ENCODE measurements at places on chromosomes 3 and 15.

DNA sequence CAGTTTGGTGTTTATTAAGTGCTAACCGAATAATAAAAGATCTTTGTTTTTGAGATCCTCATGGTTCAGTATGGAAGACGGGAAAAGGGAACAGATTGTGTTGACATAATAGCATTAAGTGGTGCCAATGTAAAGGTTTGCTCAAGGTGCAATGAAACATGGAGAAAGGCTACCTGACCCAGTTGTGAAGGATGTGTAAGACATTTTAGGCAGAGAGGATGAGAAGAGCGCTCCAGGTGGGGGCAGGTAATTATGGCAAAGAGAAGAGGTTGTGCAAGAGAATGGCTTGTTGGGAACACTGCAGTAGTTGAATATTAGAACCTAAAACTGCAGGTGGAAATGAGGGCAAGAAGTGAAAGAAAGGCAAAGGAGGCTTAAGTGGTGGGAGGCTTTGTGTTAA, 140.8 kb downstream of the DIPK2A start:
- no peak for DNase-seq

DNA sequence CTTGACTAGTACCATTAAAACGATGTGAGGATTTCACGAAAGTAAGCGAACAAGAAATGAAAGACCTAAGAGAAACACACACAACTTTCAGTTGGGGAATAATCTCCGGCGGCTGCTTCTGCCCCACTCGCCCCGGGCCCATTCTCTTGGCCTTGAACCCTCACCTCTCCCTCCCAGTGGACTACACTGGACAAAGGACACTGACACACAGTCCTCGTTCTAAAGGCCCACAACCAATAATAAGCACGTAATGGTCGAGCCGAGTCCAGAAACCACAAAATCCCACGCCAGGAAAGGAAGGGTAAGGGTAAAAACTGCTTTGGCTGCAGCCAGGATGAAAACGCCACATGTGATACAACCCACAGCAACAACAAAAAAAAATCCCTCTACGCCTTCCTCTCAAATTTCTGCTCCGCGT, 469 bp downstream of the ZNF770 start:
- DNase-seq, result no peak

GRCh38 chr3:101379658-101380376, 59.4 kb upstream of the IMPG2 start:
- DNase-seq, result no peak

DNA sequence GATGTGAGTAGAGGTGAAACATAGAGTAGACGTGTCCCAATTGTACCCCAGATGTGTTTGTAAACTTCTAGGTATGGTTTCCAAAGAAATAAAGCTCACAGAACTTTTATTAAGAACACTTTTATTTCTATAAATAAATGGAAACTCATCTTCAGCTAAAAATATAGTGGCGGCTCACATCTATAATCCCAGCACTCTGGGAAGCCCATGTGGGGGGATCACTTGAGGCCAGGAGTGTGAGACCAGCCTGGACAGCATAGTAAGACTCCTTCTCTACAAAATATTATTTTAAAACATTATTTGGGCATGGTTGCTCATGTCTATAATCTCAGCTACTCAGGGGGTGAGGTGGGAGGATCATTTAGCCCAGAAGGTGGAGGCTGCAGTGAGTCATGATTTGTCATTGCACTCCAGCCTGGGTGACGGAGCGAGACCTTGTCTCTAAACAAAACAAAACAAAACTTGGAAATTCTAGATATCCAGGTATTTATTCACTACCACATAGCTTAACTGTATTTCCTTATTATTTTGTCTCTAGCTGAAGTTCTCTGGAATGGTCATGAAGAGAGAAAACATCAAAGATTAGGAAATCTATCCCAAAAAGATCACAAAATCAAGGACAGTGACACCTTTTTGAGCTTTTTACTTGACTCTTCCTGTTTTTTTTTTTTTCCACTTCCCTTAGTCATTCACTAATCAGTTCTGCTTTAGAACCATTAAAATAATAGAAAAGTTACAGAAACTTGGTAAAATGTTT, 258.1 kb downstream of the TIGIT start:
- no peak for DNase-seq

GRCh38 chr15:69592954-69593353, 140.3 kb downstream of the RPLP1 start:
- DNase-seq, result no peak

GRCh38 chr15:27059610-27060202, 88.7 kb downstream of the GABRG3 start:
- peak; percentile 39 for DNase-seq

- no peak for DNase-seq
These were observed 110.8 kb downstream of the TBC1D2B start for GRCh38 chr15:77966540-77967234.

GRCh38 chr3:12287727-12288181, 1.1 kb upstream of the PPARG start:
- peak; percentile 9 for DNase-seq

GRCh38 chr15:23877502-23878412, 190.7 kb upstream of the NDN start:
- DNase-seq, result peak; percentile 29

- no peak for DNase-seq
These were observed 422.1 kb upstream of the TGFBR2 start for GRCh38 chr3:30184091-30184810.

- DNase-seq, result no peak
These were observed 237.2 kb downstream of the MBNL1 start for GRCh38 chr3:152505926-152506325.

GRCh38 chr15:85570336-85570735, 189.9 kb downstream of the AKAP13 start:
- no peak for DNase-seq

DNA sequence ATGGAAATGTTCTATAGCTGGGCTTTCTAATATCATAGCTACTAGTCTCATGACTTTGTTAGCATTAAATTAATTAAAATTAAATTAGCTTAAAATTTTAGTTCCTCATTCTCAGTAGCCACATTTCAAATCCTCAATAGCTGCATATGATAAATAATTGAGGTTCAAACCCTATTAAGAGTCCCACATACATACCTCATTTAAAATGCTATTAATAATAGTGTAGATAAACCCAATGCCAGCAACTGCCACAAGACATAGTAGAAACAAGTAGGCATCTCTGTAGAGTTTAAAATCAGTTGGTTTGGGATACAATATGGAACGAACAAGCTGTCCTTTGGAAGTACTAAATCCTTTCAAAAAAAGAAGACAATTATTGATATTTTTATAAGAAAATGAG, 39.1 kb downstream of the ATP13A3 start:
- DNase-seq, result no peak

DNA sequence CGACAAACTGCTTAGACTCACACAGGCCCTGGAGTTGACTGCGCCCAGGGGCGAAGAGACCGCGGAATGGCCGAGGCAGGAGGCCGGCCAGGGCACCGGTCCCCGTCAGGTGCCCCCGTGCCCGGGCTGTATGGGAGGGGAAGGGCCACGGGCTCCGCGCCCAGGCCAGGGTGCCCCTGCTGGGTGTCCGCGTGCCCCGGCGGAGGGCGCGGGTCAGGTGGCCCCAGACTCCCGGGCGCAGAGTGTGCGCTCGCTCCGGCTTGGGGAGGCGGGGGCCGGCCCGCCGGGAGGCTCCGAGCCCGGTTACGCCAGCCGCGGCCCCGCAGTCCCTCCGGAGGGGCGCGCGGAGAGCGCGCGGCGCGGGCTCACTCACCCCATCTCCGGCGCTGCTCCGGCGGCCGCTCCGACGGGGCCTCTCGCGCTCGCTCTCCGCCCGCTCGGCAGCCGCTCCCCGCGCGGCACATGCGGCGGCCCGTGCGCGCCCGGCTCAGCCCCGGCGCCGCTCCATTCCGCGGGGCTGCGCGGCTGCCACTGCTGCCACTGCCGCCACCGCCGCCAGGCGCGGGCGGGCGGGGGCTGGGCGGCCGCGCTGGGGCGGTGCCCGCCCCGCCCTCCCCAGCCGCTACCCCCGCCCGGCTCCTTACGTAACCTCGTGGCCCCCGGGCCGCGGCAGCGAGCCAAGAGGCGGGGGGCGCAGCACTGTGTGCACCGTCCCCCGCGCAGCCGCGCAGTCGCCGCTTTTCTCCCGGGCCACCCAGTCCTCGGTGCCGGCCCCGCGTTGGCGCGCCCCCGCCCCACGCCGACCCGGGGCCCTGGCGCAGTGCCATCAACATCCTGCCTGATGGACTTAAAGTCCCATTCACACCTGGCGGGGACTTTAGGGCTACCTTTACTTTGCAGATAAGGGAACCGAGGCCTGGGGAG, at the start of gene HOMER2:
TSS of gene HOMER2 (minus strand) at position 563 of the 924 bp plus-strand sequence. CDS start at position 378, 185 bp downstream.
- DNase-seq, result peak; percentile 42

DNA sequence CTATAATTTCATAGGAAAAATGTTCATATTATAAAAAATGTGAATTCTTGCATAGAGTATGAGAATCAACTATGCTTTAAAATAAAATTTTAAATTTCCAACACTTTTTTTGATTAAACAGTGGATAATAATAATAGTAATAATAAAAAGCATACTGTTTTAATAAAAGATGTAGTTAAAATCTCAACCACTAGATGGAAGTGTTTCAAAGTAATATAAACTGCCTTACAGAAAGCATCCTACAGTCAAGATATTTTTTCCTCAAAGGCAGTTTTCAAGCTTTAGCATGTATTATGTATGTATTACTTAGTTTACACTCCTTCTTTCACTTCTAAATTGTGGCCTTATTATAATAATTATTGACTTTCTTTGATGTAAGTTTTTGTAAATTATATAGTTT, 217.5 kb downstream of the CHL1 start:
- DNase-seq, result no peak

DNA sequence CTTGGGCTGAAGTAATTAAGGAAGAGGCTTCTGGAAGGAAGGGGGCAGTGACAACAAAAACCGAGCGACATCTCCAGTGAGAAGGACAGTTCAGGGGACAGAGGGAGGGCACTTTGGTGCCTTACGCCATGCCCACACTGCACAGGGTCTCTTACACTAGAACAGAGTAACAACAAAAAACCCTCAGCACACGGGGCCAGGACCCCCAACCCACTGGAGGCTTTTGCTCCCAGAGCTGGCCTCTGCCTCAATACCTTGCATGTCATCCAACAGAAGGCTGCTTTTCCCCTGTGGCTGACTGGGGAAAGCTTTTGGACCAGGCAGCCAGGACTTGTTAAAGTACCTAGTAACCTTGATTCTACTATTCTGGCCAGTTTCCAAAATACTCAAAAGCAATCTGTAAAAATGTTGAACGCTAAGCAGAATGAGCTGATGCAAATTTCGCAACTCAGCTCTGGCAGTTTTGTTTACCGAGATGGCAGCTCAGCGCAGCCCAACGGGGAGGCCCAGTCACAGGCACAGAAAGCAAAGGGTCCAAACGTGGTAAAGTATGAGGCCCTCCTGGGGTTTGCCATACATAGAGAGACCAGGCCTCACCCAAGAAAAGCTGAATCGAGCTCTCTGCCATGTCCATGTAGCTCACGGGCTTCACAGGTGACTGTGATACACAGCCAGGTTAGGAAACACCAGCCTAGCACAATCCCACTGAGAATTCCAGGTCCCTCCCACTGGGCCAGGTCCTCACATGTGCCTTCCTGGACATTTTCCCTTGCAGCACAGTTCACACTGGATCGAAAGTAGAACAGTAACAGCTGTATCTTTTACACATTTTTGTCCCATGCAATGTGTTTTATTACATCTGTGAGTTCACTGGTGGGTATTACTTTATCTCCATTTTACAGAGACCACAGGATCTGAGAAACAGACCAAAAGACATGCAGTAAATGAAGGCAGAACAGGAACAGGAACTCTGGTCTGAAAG, 6.0 kb downstream of the CHCHD4 start:
- no peak for DNase-seq

- no peak for DNase-seq
These were observed 880.1 kb downstream of the CADM2 start for GRCh38 chr3:85838921-85839320.

GRCh38 chr15:67372986-67373675, 118.5 kb downstream of the IQCH start:
- no peak for DNase-seq

DNA sequence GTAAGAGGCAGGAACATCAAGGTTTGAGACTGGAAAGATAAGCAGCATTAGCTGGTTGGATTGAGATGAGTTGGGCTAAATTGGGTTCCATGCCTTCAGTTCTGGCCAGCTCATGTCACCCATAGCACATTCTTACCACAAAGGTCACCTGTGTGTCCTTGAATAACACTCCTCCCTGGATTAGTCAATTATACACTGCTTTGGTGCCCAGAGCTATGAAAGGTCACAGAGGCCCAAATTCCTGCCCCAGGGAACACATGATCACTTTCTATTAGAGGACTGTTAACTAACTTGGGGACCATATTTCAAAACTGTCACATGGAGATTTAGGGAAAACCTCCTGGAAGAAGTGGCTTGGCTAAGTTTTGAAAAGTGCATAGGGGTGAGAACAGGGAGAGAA, 40.1 kb upstream of the XCR1 start:
- no peak for DNase-seq

DNA sequence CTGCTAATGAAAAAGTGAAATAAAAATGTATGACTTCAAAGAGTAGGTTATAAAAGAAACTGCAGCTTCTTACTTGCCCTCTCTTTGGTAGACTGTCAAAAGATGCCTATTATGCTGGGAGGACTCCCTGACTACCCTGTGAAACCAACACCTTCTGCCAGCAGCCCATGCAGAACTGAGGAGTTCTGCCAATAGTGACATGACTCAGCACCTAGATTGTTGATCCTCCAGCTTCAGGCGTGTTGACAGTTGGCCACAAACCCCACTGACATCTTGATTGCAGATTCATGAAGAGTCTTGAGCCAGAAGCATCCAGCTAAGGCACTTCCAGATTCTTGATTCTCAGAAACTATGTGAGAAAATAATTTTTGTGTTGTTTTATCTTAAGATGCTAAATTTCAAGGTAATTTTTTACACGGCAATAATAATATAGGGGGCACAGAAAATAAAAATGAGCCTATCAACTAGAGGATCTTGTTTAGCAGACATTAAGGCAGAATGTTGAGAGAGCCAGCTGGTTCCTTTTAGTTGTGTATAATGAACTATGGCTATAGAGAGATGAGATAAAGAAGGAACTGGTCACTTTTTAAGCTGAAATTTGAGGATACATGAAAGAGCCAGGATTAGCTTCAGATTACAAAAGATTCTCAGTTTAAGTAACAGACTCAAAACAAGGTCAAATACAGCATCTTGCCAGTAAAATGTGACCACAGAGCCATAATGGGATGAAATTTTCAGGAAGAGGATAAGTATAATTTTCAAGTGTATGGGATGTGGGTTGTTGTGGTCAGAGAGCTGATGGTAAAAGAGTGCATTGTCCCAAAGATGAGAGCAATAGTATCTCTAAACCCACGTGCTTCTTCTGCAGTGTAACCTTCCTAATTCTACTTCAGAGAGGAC, 588.7 kb upstream of the CBLB start:
- peak; percentile 8 for DNase-seq

GRCh38 chr3:15099364-15100098, 583 bp upstream of the RBSN start:
- DNase-seq, result no peak

- no peak for DNase-seq
These were observed 81.6 kb downstream of the TGFBR2 start for GRCh38 chr3:30687930-30688570.

- no peak for DNase-seq
These were observed 17.8 kb downstream of the MRAS start for GRCh38 chr3:138366006-138366759.

GRCh38 chr15:100696452-100696851, 94.1 kb downstream of the ASB7 start:
- DNase-seq, result no peak

Data from GM12891 (cell line).